ENCODE measurements at places on chromosomes 5 and 9. TPM values are rescaled to one million over a fixed set of nuclear protein-coding genes. Genes with fewer than 3 reads are reported as not detected.

DNA sequence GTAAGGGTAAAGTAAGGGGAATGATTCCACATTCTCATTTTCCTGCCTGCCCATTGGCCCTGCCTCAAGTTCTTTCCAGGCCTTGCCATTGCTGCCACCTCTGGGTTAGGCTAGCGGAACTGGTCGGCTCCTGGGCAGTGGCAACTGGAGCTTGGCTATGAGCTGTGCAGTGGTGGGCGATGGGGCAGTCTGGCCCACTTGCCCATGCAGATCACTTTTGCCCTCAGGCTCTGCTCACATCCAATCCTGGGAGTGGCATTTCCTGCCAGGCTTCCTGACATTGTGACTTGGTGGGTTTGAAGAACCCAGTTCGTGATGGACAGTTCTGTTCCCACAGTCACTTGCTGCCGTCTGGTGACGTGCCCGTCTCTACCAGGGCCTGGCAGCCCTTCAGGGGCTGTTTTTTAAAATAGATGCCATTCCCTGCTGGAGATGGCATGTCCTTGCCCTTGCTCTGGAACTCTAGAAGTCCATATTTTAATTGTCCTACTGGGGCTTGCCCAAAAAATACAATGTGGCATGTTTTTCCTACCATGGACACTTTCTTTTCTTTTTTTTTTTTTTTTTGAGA is 86.1 kb downstream of the FGF18 start:
- H3K36me3 ChIP-seq: no peaks in the 10 kb centered on the region
- no peak overlapping the region for H3K4me3 ChIP-seq
- 0 out of 2 replicates have a peak, but pooled peaks cover 5% of the 10 kb centered on the region for H3K4me1 ChIP-seq
- H3K27ac ChIP-seq: no peak overlapping the region
- H3K27me3 ChIP-seq: peaks cover 6% of the 10 kb centered on the region

DNA sequence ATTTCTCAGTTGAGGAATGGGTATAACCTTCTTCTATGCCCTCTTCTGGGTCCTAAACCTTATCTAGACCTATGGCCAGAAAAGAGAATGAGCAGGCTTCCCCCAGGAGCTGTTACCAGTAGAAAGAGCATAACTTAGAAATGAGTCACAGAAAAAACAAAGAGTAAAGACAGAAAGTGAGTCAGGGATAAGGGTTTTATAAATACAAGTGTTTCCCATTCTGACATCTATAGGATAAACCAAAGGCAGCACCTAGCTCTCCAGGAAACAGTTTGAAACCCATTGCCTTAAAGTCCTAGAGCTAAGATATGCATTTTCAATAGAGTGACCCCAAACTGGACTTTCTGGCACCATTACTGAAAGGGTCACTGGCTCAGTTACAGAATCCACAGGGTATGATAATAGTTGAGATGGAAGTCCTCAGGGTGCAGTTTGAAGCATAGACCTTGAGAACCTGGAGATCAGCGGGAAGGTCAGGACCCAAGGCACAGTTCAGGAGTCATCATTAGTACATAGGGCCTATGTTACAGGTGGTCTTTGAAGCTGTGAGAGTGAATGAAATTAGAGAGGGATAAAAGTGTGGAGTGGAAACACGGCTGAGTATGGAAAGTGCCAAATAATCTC is 42.7 kb upstream of the LIFR start:
- H3K27ac ChIP-seq: peak overlapping the region; percentile 34
- no peak overlapping the region for H3K4me3 ChIP-seq
- peaks cover 63% of the 10 kb centered on the region for H3K4me1 ChIP-seq
- peak; percentile 92 for DNase-seq

DNA sequence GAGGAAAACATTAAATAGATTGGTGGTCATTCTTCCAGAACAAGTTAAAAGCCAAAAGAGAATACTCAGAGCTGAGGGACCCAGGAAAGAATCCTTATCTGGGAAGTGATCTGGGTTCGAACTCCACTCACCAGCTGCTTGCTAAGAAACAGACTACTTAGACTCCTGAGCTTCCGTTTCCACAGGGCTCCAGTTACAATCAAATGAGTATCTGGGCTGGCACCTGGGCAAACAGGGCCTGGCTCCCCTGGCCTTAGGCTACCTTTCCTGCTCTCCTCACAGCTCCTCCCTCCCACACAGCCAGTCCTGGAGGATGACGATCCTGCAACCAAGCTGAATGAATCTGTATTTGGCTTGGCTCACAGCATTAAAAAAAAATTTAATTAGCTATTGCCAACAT is 2.5 kb downstream of the MAPK9 start:
- H3K27me3 ChIP-seq: no peaks in the 10 kb centered on the region
- peak; percentile 79 for DNase-seq
- H3K4me1 ChIP-seq: peaks cover 29% of the 10 kb centered on the region
- peak overlapping the region; percentile 30 for H3K4me3 ChIP-seq

DNA sequence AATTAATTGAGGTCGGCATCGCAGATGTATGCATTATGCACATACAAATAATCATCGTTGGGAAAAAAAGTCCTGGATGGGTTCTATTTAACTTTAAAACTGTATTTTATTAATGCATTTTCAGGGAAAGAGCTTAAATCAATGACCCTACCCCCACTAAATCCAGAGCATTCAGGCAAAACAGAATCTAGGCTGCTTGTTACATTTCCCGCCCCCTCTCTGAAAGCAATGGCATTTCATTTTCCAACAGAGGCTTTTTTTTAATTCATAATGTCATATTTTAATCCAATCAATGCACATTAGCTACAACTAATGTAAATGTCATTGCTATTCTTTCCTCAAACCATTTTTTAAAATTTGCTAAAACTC is 117.4 kb upstream of the GRIA1 start:
- H3K4me1 ChIP-seq: no peaks in the 10 kb centered on the region
- no peaks in the 10 kb centered on the region for H3K36me3 ChIP-seq
- DNase-seq: no peak
- H3K4me3 ChIP-seq: no peak overlapping the region
- 0 out of 2 replicates have a peak, but pooled peaks cover 5% of the 10 kb centered on the region for H3K27me3 ChIP-seq

DNA sequence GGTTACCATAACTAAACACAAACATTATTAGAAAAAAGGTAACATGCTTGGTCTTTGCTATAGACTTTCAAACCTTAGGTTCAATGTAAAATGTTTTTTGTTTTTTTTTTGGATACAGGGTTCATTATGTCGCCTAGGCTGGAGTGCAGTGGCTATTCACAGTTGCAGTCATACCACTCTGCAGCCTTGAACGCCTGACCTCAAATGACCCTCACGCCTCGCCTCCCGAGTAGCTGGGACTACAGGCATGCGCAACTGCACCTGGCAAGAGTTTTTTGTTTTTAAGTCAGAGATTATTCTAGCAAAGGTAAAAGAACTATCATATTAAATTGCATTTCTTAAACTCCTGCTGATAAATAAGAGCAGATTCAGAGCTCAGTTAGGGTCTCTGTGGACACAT is 55.1 kb upstream of the NR5A1 start:
- no peak overlapping the region for H3K4me3 ChIP-seq
- no peaks in the 10 kb centered on the region for H3K36me3 ChIP-seq
- H3K27ac ChIP-seq: no peak overlapping the region
- no peaks in the 10 kb centered on the region for H3K27me3 ChIP-seq
- DNase-seq: no peak

Gene SLC23A1
- total RNA-seq: not detected

GRCh38 chr5:175848676-175849075 is 22.7 kb upstream of the CPLX2 start:
- no peak for DNase-seq
- H3K27ac ChIP-seq: no peak overlapping the region
- H3K4me1 ChIP-seq: no peaks in the 10 kb centered on the region
- H3K4me3 ChIP-seq: no peak overlapping the region
- H3K27me3 ChIP-seq: no peaks in the 10 kb centered on the region

Gene PCA3
- not detected for total RNA-seq

GRCh38 chr9:124231095-124231737 is 26.5 kb upstream of the NEK6 start:
- H3K27ac ChIP-seq: no peak overlapping the region
- no peaks in the 10 kb centered on the region for H3K36me3 ChIP-seq
- H3K4me3 ChIP-seq: no peak overlapping the region
- no peaks in the 10 kb centered on the region for H3K27me3 ChIP-seq
- no peak for DNase-seq
- H3K4me1 ChIP-seq: no peaks in the 10 kb centered on the region

Gene IFNK
- not detected for total RNA-seq

Gene MSX2
- 4.1 TPM for total RNA-seq

GRCh38 chr5:1494780-1495524 is 28.8 kb downstream of the LPCAT1 start:
- H3K36me3 ChIP-seq: peaks cover 63% of the 10 kb centered on the region
- H3K4me1 ChIP-seq: peaks cover 1% of the 10 kb centered on the region
- H3K27me3 ChIP-seq: no peaks in the 10 kb centered on the region

- no peak overlapping the region for H3K4me3 ChIP-seq
- H3K27me3 ChIP-seq: peaks cover 43% of the 10 kb centered on the region
- no peak overlapping the region for H3K27ac ChIP-seq
- H3K4me1 ChIP-seq: no peaks in the 10 kb centered on the region
- no peaks in the 10 kb centered on the region for H3K36me3 ChIP-seq
Observed at GRCh38 chr5:113693701-113694100, 180.2 kb downstream of the YTHDC2 start.

- no peaks in the 10 kb centered on the region for H3K27me3 ChIP-seq
- DNase-seq: no peak
- no peak overlapping the region for H3K27ac ChIP-seq
- no peak overlapping the region for H3K4me3 ChIP-seq
- no peaks in the 10 kb centered on the region for H3K36me3 ChIP-seq
Observed at GRCh38 chr5:105259581-105260217, 1697.1 kb upstream of the NUDT12 start.

Gene PAPPA
- not detected for total RNA-seq

Gene TUSC1
- total RNA-seq: 15.1 TPM

Gene PCDHGA7
- 0.51 TPM for total RNA-seq

Gene ANGPTL2
- total RNA-seq: 0.75 TPM

- peaks cover 36% of the 10 kb centered on the region for H3K4me1 ChIP-seq
- no peak overlapping the region for H3K4me3 ChIP-seq
- no peak overlapping the region for H3K27ac ChIP-seq
- DNase-seq: no peak
- H3K27me3 ChIP-seq: no peaks in the 10 kb centered on the region
Observed at GRCh38 chr5:126348855-126349635, 74.2 kb upstream of the GRAMD2B start.

GRCh38 chr5:83911367-83911919 is 190.8 kb upstream of the HAPLN1 start:
- no peak for DNase-seq
- H3K27me3 ChIP-seq: no peaks in the 10 kb centered on the region
- H3K4me3 ChIP-seq: no peak overlapping the region
- H3K4me1 ChIP-seq: no peaks in the 10 kb centered on the region
- H3K27ac ChIP-seq: no peak overlapping the region

Gene HABP4
- 9.2 TPM for total RNA-seq

DNA sequence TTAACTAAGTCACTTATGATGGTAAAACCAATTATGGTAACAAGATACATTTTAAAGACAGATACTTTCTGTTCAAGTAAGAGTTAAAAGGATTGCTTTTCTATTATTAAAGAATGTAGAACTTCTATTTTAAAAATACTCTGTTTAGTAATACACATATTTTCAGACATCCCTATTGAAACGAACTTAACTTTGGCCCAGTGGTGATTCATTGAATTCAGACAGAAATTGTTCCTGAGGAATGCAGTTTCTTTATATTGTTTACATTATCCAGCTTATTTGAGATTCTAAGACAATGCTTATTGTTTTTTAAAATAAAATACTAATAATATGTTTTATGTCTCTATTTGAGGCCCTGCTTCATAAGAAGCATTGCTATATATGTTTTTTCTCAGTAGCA is 816.4 kb downstream of the SEMA5A start:
- no peaks in the 10 kb centered on the region for H3K27me3 ChIP-seq
- H3K36me3 ChIP-seq: no peaks in the 10 kb centered on the region
- peak; percentile 84 for DNase-seq
- no peak overlapping the region for H3K4me3 ChIP-seq

DNA sequence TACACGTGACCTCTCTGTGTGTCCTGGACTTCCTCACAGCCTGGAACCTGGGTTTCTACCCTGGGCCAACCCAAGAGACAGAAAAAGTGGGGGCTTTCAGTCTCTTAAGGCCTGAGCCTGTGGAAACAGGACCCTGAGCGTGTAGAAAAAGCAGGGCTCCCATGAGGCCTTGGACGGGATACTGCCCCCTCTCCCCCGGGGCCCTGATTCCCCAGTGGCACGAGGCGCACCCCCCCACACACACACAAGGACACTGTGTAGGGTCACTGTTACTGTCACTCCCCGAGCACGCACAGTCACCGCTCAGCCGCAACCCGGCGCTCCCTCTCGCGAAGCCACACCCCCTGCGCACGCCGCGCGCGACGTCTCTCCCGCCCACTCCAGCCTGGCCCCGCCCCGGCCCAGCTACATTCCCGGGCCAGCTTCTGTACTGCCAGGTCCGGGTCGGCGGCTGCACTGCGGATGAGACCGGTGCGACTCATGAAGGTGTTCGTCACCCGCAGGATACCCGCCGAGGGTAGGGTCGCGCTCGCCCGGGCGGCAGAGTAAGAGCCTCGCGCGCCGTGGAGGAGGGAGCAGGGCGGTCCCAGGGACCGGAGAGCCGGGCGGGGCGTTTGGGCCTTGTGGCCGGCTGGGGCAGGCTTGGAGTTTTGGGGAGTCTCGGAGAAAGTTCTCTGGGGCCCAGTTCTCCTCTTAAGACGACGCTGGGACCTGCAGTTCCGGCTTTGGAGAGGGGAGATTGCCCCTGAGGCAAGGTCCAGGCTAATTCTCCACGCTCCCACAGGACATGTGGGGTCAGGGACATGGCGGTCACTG is at the start of gene GRHPR:
TSS of gene GRHPR (plus strand) at position 408 of the 816 bp plus-strand sequence. CDS start at position 463, 55 bp downstream.
- peak within 1 kb of the TSS; percentile 26 for H3K27ac ChIP-seq
- peaks cover 21% of the 10 kb centered on the region for H3K4me1 ChIP-seq
- no peaks in the 10 kb centered on the region for H3K36me3 ChIP-seq
- H3K4me3 ChIP-seq: peak within 1 kb of the TSS; percentile 89

GRCh38 chr9:15433191-15433590 is 10.5 kb downstream of the SNAPC3 start:
- no peak overlapping the region for H3K27ac ChIP-seq
- H3K4me3 ChIP-seq: no peak overlapping the region
- no peaks in the 10 kb centered on the region for H3K4me1 ChIP-seq

DNA sequence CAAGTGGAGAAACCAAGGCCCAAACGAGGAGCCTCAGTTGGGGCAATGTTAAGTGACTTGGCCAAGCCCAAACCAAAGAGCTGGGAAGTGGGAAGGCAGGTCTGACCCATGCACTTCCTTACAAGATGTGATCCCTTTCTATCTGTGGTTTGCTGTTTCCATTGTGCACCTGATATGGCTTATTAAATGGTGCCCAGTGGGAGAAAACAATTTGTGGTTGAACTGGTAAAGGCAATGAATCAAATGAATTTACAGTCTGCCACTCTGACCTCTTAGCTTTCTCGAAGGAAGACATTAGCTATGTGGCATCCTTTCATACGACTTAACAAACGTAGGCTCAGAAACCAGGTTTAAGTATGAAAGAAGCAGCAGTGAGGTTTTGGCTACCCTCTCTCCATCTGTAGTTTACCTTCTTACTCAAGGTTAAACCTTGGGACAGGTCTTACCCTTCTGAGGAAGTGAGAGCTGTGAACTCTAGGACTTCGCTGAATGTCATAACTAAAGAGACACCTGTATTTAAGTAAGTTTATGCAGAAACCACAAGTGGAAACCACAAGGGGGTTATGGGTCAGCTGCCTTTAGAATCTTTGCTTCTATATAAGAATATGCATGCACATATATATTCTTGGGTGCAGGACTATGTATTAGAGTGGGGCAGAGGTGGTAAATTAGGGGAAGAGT is 100.5 kb upstream of the SPATA31D4 start:
- H3K4me3 ChIP-seq: no peak overlapping the region
- no peaks in the 10 kb centered on the region for H3K36me3 ChIP-seq
- H3K4me1 ChIP-seq: peaks cover 21% of the 10 kb centered on the region
